AG10803 (cell line): ENCODE measurements at places on chromosomes 16 and 17.

- no peak for DNase-seq
Observed at GRCh38 chr17:77037943-77038342, 102.8 kb upstream of the SEC14L1 start.

DNA sequence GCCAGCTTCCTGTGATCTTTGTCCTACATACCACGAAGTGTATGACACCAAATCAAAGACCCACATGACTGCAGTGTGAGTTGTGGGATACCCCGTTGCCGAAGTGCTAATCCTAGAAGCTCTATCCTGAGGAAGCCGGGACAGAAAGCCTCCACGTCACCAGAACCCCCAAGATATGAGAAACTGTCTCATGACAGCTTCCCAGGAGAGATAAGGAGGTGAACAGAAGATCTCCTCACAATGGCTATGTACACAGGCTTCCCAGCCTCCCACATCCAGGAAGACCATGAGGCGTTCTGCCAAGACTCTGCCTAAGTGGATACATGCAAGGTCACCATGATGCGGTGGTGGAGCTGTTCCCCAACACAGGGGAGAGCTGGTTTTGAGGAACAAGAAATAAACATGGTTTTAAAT is 37.1 kb downstream of the TRIM25 start:
- no peak for DNase-seq

DNA sequence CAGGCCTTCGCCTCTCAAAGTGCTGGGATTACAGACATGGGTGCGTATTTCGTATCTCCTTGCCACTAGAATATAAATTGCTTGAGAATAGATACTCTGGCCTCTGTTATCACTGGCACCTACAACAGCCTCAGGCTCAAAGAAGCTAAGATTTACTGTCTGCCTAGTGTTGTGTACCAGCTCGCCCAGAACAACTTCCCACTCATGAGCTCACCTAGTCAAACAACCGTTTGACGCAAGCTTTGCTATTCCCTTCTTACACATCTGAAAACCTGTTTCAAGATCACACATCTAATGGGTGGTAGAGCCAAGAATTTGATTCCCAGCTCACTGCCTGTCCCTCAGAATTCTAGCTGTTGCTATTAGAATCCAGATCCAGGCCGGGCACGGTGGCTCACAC is 24.4 kb downstream of the MIS12 start:
- DNase-seq = no peak

DNA sequence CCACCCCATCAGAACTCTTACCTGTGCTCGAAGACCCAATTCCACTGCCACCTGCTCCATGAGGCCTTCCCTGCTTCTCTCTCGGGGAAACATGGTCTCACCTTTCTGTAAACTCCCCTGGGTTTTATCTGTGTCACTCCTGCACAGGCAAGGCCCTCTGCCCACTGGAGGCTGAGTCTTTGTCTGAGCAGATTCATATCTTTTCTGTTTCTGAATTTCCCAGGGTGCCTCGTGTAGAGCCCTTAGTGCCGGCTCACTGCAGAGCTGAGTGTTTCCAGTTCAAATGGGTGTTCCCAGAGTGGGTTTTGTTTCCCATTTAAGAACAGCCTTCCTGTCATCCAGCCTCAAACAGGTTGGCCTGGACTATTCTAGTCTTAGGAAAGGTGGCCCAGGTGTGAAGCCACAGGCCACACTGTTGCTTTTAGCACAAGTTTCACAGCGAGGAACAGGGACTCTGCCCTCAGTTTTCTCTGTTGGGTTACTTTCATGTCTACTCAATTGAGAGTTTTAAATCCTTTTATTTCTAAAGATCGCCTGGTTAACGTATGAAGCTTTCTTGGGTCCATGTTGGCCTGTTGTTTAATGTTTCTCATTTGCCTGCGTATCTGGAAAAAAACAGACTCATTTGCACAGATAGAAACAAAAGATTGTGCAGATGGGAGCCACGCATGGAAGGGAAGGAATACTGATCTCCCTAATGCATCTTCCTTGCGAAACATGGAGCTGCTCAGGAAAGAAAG is 228.7 kb downstream of the MSI2 start:
- no peak for DNase-seq

DNA sequence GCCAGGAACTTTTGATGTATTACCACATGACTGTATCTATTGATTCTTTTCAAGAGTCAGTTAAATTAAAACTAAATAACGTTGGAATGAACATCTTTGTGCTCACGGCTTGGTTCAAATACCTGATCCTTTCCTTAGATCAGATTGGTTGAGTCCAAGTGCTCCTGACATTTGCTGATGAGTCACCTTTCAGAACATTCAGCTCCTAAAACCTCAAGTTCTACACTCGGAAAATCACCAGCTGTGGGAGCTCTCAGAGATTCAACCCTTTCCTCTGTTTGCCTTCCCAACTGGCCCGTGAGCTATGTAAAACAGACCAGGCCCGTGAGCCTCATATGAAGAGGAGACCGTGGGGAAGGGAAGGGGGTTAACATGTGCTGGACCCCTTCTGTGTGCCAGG is 68.1 kb downstream of the RTN4RL1 start:
- DNase-seq = peak; percentile 13

GRCh38 chr16:30889721-30890120 is 4.2 kb downstream of the BCL7C start:
- no peak for DNase-seq

DNA sequence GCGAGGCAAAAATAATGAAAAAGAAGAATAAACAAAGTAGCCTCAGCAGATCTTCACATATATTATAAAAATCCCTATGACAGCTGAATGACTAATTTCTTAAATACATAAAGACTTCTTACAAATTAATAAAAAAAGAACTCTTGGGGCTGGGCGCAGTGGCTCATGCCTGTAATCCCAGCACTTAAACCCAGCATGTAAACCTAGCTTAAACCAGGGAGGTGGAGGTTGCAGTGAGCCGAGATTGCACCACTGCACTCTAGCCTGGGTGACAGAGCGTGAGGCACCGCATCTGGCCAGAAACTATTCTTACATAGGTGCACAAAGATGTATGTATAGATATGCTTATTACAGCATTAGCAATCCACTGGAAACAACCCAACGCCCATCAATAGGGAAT is 27.7 kb downstream of the C17orf100 start:
- DNase-seq = no peak

- DNase-seq = no peak
Observed at GRCh38 chr16:53608094-53608493, 95.6 kb downstream of the RPGRIP1L start.

DNA sequence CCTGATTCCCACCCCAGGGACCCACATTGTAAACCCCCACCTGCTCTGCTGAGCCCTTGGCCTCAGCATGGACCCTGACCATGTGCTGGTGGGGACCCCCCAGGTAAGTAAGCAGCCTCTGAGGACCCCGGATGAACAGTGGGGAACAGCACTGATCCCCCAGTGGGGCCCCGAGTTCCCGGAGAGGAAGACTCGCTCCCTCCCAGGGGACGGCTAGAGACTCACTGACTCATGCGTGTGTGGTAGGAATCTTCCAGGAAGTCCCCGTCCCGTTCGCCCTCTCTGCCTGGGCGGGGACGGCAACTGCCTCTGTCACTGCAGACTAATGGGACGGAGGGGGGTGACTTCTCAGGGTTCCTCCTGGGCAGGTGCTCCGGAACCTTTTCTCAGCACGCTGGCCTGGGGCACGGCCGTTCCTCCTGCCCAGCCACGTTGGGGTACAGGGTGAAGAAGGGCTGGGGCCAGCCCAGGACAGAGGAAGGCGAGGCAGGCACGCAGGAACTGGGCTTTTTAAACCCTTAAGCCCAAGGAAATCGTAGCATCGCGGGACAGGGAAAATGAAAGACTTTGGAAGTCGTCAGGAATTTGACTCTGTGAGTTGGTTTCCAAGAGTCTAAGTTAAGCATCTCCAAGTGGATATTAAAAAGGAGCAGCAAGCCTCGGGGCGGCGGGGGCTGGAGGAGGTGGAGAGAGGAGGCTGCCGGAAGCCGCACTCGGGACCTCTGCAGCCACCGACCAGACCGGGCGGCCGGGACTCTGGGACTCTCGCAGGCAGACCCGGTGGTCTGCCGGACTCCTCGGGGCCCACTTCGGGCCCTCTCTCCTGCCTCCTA is 178.7 kb downstream of the SEC14L1 start:
- peak; percentile 90 for DNase-seq

DNA sequence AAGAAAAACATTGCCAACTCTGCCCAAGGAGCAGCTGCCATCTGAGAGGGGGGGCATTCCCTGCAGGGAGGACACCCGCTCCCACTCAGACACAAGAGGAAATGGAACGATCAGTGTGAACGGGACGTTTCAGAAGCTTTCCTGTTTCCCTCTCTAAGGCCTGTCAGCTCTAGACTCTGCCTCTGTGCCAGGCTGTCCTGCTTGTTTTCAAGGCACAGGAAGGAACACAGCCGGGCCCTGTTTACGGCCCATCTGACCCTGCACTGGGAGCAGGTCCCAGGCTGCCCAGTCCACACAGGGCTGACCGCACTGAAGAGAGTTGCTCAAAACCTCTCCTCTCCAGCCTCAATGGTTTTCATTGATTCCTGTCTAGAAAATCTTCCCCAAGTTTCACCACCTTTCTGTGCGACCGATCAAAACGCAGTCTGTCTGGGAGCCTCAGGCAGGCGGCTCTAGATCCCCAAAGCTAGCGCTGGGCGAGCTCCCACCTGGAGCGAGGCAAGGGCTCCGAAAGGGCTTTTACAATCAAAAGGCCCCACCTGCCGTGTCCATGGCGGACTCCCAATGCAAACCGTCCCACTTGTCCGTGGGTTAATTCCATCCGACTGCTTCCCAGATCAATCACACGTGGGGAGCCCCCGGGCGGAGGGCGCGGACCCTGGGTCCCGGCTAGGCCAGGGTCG is 1.5 kb downstream of the PIEZO1 start:
- peak; percentile 47 for DNase-seq

DNA sequence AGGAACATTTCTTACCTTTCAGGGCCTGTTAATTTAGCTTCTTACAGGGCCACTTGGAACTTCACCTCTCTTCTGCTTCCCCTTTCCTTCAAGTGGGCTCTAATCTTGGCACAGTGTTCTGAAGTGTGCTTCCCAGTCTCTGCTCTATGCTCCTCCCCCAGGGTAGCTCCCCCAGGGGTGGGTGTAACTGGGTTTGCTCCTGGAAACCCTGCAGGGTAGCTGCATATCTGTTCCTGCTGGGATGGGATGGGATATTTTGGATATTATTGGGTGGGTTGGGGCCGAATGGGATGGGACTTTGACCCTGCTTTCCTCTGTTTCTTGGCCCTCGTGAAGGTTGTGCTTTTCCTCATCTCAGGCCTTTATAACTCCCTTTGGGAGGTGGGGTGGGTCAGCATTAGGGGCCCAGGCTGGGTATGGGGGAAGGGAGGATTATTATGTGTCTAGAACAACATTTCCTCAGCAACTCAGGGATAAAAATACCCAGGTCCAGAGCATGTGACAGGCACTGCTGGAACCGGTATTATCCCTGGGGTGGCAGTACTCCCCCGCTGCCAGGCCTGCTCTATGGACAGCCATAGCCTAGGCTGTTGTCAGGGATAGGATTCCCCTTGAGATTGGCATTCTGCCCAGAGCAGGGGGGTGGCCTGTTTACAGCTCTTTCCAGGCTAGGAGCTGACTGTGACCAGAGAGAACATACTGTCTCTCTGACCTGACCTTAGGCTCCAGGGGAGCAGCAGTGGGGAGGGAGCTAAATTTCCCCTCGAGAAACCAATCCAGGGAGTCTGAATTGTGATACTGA is 5.0 kb downstream of the NFE2L1 start:
- DNase-seq = no peak

DNA sequence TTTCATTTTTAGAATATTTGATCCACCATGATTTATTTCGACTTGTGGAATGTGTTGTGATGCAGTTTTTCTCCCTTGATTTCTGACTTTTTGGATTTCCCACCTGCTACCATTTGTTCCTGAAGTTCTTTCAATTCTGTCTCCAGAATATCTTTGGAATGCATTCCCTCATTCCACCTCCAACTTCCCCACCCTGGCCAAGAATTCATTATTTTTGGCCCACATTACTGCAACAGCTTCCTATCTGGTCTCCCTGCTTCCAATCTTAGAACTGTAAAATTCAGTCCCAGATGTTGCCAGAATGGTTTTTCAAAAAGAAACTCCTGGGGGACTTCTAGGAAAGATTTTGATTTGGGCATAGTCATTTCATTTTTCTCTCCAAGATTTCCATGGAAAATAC is 182.3 kb upstream of the HS3ST4 start:
- DNase-seq = no peak

DNA sequence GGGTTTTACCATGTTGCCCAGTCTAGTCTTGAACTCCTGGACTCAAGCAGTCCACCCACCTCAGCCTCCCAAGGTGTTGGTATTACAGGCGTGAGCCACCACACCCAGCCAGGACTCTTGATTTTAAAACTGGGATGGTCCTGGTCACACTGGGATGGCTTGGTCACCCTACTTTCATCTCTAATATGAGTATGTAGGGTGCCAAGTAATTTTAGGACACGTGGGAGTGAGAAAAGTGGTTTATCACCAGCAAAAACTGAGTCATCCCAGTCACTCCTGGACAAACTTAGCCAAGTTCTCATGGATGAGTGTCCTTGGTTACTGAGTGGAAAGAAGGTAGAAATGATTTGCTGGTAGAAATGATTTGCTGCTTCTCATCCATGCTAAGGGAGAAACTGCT is 9.9 kb downstream of the CLEC19A start:
- no peak for DNase-seq

DNA sequence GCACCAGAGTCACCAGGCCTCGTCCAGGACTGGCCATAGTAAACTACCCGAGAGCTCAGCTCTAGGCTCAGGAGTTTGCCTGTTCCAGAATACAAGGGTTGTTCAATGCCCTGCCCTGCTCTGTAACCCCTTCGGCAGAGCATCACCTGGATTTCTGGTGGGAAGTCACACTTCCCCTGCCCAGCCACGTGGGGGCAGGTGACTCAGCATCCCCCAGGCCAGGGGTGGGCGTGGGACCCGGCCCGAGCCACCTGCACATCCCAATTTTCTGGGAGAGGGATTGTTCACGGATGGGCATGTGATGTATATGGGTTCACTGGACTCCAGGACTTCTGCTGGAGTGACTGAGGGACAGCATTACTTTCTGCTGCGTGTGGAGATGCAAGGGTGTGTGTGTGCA is 25.8 kb downstream of the COX4I1 start:
- DNase-seq = no peak

- no peak for DNase-seq
Observed at GRCh38 chr16:63497408-63497807, 1461.2 kb upstream of the CDH8 start.

- no peak for DNase-seq
Observed at GRCh38 chr16:28883221-28883996, 5.1 kb downstream of the ATP2A1 start.

DNA sequence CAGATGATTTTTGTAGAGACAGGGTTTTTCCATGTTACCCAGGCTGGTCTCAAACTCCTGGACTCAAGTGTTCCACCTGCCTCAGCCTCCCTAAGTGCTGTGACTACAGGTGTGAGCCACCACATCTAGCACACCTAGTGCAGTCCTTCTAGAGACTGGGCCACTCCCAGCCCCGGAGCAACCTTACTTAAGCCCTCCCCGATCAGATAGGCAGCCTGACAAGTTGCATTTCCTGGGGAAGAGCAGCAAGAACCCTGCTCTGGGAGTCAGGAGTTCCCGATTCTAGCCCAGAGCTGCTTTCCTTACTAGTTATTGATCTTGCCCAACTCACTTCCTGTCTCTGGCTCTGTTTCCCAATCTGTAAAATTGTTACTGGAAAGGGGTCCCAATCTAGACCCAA is 7.0 kb upstream of the NAGLU start:
- no peak for DNase-seq
